ENCODE measurements at places on chromosomes 1 and 21.

- no peak within 1 kb of the TSS for H3K27ac ChIP-seq
- H3K4me3 ChIP-seq = no peak within 1 kb of the TSS
- no peaks in the 10 kb centered on the region for H3K36me3 ChIP-seq
- no peaks in the 10 kb centered on the region for H3K4me1 ChIP-seq
- peaks cover 31% of the 10 kb centered on the region for H3K27me3 ChIP-seq
- DNase-seq = no peak
Observed at GRCh38 chr1:86468501-86468977, at the start of gene CLCA1. Gene CLCA1, plus strand, starts transcription at chr1:86468927. Its CDS starts 45 bp downstream, at chr1:86468972.

DNA sequence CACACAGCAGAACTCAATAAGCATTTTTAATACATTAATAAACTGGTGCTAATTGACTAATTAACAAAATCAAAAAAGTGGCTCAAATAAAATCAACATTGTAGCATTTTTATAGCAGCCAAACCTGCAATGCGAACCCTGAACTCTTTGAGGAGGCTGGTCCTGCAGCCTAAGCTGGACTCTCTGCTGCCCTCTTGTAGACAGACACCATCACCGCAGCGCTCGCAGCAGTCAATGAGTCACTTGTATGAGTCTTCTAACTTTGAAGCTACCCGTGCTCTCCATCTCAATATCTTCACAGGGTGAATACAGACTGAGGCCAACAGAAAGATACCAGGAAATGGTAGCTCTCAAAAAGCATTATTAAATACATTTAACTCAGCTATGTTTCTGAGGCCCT lies 9.7 kb upstream of the KRTAP7-1 start:
- no peak for DNase-seq
- H3K4me1 ChIP-seq = no peaks in the 10 kb centered on the region
- H3K27me3 ChIP-seq = peaks cover 22% of the 10 kb centered on the region
- H3K27ac ChIP-seq = no peak overlapping the region

DNA sequence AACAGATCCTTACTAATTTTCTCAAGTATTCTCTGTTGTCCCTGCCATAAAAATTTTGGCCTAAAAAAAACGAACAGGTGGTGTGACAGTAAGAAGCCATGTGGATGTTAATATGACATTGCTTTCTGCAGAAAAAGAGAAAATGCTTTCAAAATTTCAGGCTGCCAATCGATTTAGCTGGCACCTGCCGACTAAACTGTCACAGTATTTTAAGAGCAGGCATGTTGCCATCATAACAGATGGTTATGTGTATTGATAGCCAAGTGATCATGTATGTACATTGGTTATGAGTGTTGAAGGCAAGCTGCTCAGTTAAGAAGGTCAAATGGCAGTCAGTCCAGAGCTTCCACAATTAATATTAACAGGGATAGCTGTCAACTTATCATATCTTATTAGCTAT lies 1017.0 kb downstream of the MRPL39 start:
- H3K36me3 ChIP-seq = no peaks in the 10 kb centered on the region
- no peak overlapping the region for H3K27ac ChIP-seq
- H3K4me3 ChIP-seq = no peak overlapping the region
- DNase-seq = no peak

DNA sequence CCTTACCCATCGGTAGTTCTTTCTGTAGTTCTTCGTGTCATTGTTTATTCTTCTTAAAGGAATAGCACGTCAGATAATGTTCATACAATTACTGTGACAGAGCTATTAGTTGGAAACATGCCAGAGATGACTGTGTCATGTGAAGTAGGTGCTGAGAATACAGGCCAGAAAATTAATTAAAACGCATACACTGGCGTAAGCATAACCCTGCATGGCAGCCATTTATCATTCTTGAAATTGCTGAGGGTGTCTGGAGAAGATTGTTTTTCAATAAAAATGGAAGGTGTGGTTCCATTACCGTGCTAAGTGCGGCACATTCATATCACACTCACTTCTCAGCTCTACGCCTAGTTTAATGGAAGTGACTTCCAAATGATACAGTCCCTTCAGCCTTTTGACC lies 7.8 kb downstream of the ETS2 start:
- no peak overlapping the region for H3K27ac ChIP-seq
- peaks cover 13% of the 10 kb centered on the region for H3K4me1 ChIP-seq
- peaks cover 46% of the 10 kb centered on the region for H3K36me3 ChIP-seq
- DNase-seq = no peak

- H3K27ac ChIP-seq = no peak overlapping the region
- H3K4me1 ChIP-seq = peaks cover 7% of the 10 kb centered on the region
- H3K4me3 ChIP-seq = no peak overlapping the region
Observed at GRCh38 chr1:54591127-54591756, 32.1 kb downstream of the FAM151A start.

DNA sequence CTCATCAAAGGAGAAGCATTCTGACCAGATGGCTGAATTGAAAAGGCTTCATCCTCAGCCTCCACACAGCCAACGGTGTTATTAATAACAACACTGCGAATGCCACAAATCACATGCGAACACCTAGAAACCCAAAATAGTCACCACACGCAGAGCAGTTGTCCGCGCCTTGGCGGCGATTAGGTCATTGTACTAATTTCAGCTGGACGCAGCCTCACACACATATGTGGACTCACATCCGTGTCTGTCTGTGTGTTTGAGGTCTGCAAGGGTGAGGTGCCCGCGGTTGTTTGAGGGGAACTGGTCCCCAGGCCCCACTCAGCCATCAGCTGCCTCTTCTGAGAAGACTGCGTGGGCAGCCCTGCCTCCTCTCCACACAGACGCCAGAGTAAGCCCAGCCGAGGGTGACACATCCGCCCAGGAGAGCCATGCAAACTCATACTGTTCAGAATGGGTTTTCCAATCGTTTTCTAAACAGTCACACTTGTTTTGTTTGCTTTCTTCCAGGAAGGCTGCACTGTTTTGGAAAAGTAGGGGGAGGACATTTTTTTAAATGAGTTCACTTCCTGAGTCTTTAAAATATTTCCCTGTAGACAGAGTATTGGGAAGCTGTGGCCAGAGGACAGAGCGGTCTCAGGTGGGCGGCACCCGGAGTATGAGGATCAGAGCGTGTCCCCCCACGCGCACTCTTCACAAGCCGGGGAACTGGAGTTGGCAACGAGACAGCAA lies 53.4 kb downstream of the TOMM20 start:
- H3K36me3 ChIP-seq = no peaks in the 10 kb centered on the region
- DNase-seq = peak; percentile 26
- H3K27me3 ChIP-seq = no peaks in the 10 kb centered on the region

- no peak for DNase-seq
- no peak overlapping the region for H3K4me3 ChIP-seq
- H3K27me3 ChIP-seq = no peaks in the 10 kb centered on the region
- peaks cover 35% of the 10 kb centered on the region for H3K4me1 ChIP-seq
Observed at GRCh38 chr1:232586679-232587078, 43.3 kb downstream of the SIPA1L2 start.

DNA sequence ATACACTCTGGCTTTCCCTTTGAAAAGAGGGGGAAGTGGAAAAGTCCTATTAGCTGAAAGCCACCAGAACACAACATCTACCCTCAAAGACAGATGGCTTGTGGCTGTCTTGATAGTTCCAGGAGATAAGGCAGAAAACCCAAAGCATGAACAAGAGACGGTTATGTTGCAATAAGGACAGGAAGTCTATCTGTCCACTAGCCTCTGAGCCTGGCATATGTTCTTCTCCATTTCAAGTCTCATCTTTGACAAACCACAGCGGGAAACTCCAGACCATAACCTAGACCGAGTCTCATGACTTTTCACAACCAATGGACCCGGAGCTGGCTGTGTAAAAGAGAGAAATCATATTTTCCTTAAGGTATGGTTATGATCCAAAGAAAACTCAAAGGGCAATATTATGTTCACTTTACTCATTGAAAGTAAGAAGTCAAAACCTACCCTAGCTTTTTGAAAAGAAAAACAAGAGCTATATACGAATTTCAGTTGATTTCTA lies 33.8 kb downstream of the DUSP10 start:
- no peak for DNase-seq
- peaks cover 28% of the 10 kb centered on the region for H3K36me3 ChIP-seq
- H3K4me1 ChIP-seq = peaks cover 55% of the 10 kb centered on the region
- peak overlapping the region; percentile 93 for H3K27ac ChIP-seq
